ENCODE measurements at places on chromosomes 7 and 10.
A peak's percentile ranks its signal among the peaks of the same experiment; 100 is the strongest.

DNA sequence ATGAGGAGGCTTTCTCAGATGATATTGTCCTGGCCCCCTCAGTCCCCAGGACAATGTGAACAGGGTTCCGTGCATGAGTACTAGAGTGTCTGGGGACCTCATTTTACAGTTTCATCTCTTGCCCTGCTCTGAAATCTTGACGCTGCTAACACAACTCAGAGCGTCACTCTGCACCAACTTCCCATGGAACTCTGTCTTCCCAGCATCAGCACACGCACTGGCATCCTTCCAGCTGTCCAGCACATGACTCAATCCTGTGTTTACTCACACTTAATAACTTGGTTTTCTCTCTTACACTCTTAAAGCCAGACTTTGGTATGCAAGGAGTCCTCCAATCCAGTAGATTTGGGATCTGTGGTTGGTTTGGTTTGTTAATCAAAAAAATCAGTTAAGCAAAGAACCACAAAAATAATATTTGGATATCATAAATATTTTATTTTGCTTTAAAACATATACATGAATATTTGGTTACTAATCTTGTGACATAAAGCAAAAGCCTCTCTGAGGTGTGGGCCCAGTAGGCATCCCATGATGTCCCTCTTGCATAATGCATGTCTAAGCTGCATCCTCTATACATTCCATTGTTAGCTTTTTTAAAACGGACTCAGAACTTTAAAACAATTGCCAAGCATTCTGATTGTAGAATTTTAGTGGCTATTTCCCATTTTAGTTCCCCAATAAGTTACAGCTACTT lies 131.0 kb downstream of the CXCL12 start:
- DNase-seq, result no peak

GRCh38 chr7:21617916-21618390 lies 75.1 kb downstream of the DNAH11 start:
- peak; percentile 94 for DNase-seq

DNA sequence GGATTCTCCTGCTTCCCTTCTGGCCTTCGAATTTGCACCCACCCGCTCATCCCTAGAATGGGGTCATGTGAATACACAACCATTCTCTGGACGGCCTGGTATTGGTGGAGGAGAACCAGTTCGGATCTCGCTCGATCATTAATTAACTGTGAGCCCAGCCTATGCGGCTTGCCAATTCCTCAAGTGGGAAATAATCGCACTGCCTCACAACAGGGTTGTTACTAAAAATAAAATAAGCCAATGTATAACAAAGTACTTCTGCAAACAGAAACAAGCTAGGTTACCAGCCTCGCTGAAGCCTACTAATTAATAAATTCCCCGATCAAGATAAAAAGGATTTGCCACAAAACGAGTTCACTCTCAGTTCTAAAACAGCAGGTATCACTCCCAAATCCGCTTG lies 16.2 kb downstream of the CTBP2 start:
- DNase-seq, result no peak

DNA sequence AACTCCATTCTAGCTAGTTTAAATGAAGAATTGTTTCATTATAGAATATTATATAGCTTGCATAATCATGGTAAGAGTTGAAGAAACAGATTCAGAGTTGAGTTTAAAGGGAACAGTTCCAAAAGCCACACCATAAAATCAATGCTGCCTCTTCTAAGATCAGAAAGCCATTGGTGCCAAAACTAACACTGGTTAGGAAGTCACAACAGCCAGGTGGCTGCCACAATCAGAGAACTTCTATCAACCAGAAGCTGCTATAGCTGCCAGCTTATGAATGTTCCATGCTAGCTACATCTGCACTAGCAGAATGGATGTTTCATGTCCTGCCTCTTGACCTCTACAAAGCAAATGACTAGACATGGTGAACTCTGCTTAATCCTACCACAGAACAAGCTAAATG lies 583.1 kb upstream of the LRRN3 start:
- no peak for DNase-seq

DNA sequence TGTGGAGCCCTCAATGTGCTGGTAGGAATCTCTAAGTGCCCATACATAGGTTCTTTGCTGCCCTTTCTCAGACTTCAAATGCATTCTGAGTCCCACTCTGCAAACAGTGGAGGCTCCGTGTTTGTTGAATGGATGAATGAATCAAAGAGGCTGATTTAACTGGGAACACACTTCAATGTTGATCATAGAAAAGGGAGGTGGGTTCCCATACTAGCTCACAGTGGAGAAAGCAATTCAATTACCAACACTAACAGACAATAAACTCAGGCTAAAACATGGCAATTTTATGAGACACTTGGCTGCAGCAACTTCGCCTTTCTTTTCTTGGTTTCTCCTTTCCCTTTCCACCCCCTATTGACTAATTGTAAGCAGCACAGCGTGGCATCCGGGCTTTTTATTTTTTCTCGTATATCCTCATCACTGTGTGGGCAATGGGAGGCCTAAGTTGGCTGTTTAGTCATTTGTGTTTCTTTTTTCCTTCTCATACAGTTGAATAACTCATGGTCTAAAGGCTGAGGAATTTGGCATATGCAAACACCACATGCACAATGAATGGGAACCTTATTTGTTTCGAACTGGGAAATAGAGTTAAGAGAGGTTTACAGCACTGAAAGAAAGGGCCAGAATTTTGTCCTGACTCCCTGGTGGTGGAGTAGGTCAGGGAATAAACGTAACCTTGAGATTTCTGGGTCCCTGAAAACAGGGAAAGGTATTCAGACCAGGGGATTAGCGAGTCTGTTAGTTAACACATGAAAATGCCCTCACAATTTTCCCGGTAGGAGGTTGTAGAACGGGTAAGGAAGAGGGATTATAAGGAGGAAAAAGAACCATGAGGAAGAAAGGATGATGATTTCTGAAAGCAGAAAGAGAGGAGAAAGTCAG lies 858.5 kb downstream of the KCNMA1 start:
- no peak for DNase-seq

DNA sequence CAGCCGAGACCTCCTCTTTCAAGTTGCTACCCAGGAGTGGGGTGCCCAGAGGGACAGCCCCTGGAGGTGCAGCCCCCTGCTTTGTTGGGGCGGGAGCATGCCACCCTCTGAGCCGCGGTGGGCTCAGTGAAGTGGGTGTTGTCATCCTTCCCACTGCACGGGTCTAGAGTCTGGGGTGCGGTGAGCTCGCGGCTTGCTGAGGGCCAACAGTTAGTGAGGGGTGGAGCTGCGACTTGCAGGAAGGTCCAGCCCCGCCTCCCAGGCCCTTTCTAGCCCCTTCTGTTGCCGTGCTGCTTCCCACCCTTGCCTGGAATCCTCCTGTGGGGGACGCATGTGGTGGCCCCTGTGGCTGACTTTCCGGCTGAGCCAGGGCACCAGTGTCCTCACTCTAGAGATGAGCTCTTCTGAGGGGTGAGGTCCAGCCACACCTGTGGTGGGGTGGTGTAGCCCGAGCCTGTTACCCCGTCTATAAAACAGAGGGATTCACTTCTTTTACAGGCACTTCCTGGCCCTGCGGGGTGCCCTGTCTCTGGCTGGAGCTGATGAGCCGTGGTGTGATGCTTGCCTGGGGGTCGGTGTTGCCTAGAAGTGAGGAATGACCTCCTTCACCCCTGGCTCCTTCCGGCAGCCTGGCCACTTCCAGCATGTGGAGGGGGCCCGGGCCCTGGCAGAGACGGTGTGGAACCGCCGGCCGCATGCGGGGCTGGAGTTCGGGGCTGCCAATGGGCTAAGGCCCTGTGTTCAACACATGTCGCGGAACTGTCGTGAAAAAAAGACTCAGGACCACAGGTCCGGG lies 127.9 kb downstream of the FAM53B start:
- DNase-seq, result no peak

DNA sequence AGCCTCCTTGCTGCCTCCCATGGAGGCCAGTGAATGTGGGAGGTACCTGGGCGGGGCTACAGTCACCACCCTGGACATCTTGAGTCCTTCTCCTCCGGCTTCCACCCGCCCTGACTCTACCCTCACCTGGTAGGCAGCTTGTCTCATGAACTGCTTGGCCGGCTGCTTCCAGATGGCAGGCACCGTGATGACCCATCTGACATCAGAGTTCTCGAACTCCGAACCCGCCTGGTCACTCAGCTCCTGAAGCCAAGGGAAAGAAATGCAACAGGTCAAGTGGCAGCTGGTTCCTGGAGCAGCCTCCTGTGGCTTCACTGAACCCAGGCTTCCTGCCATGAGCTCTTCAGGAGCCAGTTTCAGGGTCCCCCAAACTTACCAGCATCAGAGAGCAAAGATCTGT lies 50.1 kb downstream of the HSPA12A start:
- no peak for DNase-seq

DNA sequence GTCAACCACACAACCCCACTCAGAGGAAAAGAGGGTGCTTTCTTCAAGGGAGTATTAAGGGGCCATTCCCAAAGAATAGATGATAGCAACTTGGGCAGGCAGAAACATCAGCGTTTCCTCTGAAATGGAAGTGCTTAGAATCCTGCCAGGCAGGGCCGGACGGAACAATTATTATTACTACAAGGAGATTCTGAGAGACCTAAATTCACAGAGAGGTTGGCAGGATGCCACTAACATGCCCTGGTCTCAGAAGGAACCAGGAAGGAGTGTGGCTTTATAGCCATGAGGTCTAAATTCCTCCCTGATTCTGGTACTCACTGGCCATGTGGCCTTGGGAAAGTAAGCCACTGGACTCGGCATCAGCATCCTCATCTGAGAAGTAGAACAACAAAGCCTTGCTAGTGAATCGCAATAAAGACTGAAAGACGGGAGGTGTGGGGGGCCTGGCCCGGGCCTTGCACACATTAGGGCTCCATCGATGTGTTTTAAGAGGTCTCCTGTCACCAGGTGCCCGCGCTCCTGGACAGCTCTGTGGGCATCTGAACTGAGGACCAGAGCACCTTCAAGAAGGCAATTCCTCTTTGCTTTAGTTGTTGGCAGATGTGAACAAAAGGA lies 131.5 kb downstream of the OAT start:
- DNase-seq, result no peak

DNA sequence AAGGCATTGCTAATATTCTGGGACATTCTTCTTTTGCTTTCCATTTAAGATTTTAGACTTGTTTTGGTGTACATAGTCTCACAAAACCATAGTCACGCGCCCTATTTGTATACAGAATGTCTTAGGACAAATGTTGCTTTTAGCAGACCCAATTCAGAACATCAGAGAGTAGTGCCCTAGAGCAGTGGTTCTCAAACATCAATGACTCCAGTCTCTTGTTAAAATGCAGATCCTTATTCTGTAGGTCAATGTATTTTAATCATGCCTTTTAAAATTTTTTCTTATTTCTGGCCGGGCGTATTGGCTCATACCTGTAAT lies 127.4 kb upstream of the EFCAB10 start:
- DNase-seq, result no peak

DNA sequence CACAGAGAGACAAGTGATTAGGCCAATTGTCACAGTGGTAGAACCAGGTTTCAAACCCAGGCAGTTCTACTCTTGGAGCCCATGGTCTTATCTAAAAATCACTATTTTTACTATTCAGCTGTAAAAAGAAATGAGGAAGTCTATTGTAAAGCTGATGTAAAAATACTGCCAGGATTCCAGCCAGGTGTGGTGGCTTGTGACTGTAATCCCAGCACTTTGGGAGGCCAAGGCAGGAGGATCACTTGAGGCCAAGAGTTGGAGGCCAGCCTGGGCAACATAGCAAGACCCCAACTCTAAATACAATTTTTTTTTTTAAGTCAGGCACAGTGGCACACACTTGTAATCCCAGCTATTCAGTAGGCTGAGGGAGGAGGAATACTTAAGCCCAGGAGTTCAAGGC lies 40.4 kb downstream of the HIP1 start:
- no peak for DNase-seq

GRCh38 chr7:34277016-34277802 lies 371.9 kb downstream of the BMPER start:
- DNase-seq, result no peak

DNA sequence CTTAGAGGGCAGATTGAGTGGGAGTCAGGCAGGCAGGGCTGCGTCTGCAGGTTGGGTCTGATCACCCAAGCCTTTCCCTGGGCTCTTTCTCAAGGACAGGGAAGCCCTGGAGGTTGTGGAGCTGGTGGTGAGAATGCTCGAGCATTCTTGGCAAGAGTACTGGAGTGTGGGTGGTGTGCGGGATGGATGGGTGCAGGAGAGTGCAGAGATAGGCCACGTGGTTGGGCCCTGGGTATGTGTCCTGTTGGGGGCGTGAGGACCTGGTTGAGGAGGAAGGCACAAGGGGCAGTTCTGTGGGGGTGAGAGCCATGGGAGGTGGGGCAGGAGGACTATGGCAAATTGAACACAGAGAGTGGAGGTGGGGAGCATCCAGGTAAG lies 135.9 kb downstream of the PTPN20 start:
- no peak for DNase-seq

GRCh38 chr7:102415685-102416225 lies 17.6 kb upstream of the ORAI2 start:
- no peak for DNase-seq

- no peak for DNase-seq
These were observed 201.6 kb downstream of the MBL2 start for GRCh38 chr10:52571018-52571417.

DNA sequence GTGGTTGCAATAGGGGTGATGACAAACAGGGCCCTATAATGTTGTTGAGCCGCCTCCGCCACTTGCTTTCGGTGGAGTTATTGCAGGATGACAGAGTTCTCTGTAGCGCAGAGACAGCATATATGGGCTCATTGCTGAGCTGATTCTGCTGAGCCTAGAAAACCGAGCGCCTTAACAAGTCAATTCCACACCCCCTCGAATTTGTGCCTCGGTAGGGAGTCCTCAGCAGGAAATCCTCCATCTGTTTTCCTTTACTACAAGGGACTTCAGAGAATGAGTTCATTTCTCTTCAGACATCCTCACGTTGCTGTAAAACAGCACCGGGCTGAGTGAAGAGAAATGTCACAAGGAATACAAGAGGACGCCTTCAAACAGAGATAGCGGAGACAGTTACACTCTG lies 90.7 kb upstream of the KIAA1217 start:
- no peak for DNase-seq

DNA sequence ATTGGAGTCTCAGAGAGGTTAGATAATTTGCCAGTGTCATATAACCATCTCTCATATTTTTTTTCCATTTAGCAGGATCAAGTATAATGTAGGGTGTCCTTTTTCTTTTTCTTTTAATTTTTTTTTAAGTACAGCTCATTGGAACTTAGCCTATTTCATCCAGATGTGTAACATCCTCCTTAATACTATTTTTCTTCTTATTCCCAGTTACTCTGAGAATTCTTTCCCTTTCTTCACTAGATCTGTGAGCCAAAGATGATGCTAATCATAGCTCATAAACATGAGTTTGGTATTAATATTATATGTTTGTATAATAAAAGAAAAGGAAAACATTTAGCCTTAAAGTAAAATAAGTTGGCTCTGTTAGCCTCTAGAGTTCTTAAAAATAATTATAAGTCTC lies 32.8 kb downstream of the PPP1R9A start:
- DNase-seq, result no peak

- DNase-seq, result no peak
These were observed 3.5 kb downstream of the ASB13 start for GRCh38 chr10:5662708-5663579.

- DNase-seq, result no peak
These were observed 94.1 kb downstream of the ARMH3 start for GRCh38 chr10:101961591-101962498.

DNA sequence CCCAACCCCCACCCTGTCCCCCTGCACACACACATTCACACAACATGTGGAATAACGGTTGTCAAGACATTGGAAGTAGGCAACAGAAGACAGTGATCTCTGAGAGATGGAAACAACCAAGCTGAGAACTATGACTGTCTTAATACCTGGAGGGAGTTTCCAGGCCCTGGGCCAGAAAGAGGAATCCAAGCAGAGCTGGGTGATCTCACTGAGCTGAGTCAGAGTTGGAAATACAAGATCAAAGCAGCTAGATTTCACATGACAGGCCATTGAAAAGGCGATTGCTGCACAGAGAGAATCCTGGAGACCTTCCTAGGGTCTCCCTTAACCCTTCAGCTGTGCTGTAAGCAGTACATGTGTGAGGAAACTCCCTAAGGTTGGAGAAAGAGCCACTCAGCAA lies 165.8 kb upstream of the PRSS1 start:
- DNase-seq, result peak; percentile 73

All from SW 1271 (cell line).